Neural crest cell (in vitro differentiated cells): ENCODE measurements at places on chromosomes 7 and 10. TPM values are rescaled to one million over a fixed set of nuclear protein-coding genes. Genes with fewer than 3 reads are reported as not detected.

- DNase-seq, result no peak
These were observed 35.2 kb downstream of the LSMEM1 start for GRCh38 chr7:112515989-112516388.

DNA sequence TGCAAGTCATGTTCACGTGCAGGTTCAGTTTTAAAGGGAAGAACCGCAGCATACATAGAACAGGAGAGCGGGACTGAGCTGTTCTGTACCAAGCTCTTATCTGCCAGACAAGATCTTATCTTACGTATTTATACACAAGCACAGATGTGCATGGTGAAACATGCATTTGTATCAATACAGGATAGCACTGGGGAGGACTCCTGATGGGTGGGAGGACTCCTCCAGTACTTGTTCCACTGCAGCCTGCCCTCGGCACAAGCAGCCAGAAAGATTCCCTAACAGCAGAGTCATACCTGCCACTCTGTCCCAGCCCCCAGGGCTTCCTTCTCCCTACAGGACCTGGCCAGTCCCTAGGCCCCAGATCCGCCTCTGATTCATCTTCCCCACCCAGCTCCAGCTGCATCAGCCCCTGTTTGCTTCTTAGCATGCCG lies 13.2 kb upstream of the PRKCQ start:
- no peak for DNase-seq

GRCh38 chr10:71363936-71364335 lies 32.8 kb upstream of the CDH23 start:
- DNase-seq, result no peak

CDC14C gene
- not detected in 2 replicates for total RNA-seq
